Eye (tissue), 1 donor: ENCODE measurements at places on chromosomes 1 and 21.
A peak's percentile ranks its signal among the peaks of the same experiment; 100 is the strongest.

DNA sequence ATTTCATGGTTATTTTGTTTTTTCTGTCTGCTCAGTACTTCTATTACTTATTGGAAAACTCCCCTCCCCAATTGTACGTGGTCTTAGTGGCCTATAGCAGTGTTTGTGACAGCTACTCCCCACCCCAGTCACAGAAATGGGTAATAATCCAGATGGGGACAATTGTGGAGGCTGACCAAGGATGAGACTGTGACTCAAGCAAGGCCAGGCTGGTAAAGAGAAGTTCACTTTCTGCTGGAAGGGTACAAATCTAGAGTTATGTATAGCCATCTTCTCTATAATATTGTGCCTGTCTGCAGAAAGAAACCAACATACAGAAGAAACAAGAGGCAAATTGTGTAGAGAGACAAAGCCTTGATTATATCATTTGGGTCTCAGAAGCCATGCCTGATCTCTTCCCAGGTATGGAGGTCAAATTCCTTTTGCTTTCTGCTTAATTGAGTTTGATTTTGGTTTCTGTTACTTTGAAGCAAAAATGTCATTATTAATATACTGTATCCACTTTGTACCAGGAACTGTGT is 270.4 kb downstream of the HLX start:
- no peak for DNase-seq

GRCh38 chr1:27099587-27100334 is 55.2 kb downstream of the SLC9A1 start:
- DNase-seq = no peak

DNA sequence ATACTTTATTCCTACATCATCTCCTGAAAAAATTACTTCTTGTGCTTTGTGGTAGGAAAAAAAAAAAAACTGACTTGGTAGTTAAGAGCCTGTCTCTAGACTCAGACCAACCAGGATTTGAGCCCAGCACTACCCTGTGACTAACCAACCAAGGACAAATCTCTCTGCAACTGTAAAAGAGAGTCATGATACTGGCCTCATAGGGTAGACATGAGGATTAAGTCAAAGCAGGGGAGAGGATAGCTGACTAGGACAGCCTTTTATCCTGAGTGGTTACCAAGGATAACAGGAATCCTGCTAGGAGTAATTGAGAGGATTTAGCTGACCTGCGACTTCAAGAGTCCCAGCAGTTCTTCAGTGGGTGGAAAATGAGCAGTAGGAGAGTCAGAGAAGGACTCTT is 112.8 kb downstream of the C1orf21 start:
- DNase-seq = no peak

GRCh38 chr1:103497404-103497803 is 28.1 kb upstream of the RNPC3 start:
- DNase-seq = no peak

- DNase-seq = no peak
Observed at GRCh38 chr1:27292106-27292505, 29.9 kb upstream of the TMEM222 start.

- no peak for DNase-seq
Observed at GRCh38 chr1:192973202-192973601, 86.0 kb downstream of the UCHL5 start.

GRCh38 chr1:223114871-223115270 is 28.2 kb downstream of the TLR5 start:
- DNase-seq = no peak

GRCh38 chr1:98188774-98189173 is 267.9 kb upstream of the DPYD start:
- no peak for DNase-seq

GRCh38 chr1:51314974-51315373 is 15.4 kb downstream of the TTC39A start:
- DNase-seq = no peak

GRCh38 chr1:200895801-200896530 is 1.3 kb downstream of the INAVA start:
- DNase-seq = no peak

DNA sequence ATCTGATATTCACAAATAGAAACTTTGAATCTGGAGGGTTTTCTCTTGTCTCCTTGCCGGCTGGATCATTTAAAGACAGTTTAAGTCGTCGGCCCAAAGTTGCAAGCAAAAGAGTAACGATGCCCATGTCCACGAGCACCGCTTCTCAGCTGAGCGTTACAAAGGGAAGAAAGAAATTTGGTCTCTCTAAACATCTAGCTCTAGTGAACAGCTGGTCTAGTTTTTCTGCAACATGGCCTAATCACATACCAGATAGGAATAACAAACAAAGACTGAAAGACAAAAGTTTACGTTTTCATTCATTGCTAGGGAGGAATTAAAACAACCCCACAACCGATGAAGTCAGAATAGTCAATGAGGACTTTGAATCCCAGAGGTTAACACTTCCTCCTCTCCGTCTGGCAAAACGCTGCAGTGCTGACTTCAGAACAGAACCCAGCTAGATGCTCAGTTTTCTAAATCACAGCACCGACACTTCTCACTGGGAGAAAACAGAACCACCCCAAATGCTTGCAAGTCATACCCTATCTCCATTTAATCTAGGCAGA is 69.4 kb downstream of the NTPCR start:
- peak; percentile 54 for DNase-seq

DNA sequence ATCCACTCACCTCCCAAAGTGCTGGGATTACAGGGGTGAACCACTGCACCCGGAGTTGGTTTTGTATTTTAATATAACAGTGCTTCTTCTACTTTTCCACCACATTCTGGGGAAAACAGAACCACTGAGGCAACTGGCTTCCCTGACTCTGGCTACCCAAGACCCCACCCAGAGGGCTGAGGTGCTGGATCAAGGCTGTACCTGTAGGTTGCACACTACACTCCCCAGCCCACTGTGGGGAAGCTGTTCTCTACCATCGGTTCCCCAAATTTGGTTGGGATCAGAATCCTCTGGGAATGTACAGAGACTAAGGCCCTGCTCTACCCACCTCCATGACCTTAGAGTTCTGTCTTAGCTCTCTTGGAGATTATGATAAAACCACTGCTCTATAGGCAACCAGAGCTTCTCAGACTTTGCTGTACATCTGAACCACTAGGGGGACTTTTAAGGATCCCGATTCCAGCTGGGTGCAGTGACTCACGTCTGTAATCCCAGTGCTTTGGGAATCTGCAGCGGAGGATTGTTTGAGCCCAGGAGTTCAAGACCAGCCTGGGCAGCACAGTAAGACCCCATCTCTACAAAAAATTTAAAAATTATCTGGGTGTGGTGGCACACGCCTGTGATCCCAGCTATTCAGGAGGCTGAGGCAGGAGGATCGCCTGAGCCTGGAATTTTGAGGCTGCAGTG is 51.6 kb downstream of the GNG4 start:
- DNase-seq = no peak

- peak; percentile 94 for DNase-seq
Observed at GRCh38 chr1:39098546-39099250, 72.5 kb downstream of the NDUFS5 start.

DNA sequence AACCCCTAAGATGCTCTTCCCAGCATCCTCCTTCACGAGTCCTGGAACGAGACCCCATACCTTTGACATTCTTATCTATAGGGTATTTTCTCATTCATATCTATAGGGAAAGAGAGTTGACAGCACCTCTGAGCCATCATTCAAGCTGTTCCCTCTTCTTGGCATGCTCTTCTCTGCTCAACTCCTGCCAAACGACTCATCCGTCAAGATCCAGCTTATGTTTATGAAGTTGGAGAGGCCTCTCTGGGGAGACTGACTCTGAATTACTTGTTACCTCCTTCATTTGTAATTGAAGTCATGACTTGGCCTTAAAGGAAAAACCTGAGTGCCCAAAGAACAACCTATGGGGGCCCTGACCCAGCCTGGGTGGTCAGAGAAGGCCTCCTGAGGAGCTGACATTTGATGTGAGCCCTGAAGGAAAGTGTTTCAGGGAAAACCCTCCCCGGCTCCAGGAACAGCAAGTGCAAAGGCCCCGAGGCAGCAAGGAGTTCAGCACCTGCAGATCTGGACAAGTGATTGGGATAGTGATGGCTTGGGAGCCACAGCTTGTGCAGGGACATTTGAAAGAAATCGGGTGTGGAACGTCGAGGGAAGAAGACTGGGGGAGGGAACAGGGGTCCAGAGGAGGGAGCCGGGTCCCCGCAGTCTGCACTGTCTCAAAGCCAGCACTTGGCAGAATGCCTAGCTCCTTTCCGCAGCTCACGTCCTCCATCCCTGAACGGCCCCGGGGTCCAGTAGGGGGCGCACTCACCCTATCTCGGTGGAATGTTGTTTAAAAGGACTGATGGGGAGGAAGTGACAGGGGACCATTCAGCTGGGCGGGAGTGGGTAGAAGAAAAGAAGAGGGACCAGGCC is 14.0 kb upstream of the CDA start:
- peak; percentile 75 for DNase-seq

DNA sequence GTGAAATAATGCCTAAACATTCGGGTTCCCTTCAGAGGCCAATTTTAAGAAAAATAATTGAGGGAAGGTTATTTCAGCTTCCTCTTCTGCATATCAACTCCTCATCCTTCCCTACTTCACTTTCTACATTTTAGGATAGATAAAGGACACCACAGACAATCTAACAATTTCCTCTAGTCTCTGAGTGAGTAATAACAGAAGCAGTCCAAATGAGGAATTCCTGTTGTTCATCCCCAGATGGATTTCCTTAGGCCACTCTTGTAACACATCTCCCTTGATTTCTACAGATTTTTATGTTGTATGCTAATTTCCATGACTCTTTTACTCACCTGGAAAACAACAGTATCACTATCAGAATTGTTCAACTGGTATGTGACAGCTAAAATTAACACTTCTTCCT is 87.7 kb upstream of the LYPLAL1 start:
- no peak for DNase-seq

- no peak for DNase-seq
Observed at GRCh38 chr1:187244623-187245022, 415.9 kb downstream of the PLA2G4A start.

GRCh38 chr1:233327651-233328141 is at the start of gene MAP3K21:
TSS of gene MAP3K21 (plus strand) at chr1:233327724. CDS start at chr1:233328029, 305 bp downstream.
- DNase-seq = peak; percentile 63

DNA sequence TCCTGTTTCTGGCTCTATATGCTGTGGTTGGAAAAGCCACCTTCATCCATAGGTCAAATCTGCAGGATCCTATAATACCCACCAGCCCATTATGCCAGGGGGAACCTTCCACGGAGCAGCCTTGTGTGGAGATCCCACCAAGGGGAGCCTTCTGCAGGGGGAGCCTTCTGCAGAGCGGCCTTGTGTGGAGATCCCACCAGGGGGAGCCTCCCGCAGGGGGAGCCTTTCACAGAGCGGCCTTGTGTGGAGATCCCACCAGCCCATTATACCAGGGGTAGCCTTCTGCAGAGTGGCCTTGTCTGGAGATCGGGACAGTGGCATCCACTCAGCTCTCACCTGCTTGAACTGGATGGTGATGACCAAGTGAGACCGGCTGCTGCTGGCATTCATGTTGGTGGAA is 85.3 kb downstream of the SCCPDH start:
- no peak for DNase-seq

DNA sequence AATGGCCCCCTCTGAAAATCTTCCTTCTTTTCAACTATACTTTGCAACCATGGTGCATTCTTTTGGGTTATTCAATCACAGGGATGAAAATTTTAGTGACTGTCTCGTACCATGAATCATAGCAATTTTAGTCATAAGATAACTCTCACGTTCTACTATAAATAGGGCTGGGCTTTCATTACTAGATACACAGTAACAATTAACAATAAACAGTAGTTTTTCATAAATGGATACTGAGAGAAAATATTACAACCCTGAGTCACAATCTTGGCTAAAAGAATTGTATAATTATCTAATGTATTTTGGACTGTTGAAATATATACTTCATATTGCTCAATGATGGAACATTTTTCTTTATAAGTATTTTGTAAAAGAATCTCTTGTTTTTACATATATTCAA is 96.1 kb downstream of the TEX35 start:
- DNase-seq = no peak

- no peak for DNase-seq
Observed at GRCh38 chr1:77859248-77859647, 29.2 kb upstream of the NEXN start.

- DNase-seq = no peak
Observed at GRCh38 chr1:151175863-151176262, at the start of gene TMOD4. TSS of gene TMOD4 (minus strand) at chr1:151175981. CDS start at chr1:151174875, 1,106 bp downstream.

DNA sequence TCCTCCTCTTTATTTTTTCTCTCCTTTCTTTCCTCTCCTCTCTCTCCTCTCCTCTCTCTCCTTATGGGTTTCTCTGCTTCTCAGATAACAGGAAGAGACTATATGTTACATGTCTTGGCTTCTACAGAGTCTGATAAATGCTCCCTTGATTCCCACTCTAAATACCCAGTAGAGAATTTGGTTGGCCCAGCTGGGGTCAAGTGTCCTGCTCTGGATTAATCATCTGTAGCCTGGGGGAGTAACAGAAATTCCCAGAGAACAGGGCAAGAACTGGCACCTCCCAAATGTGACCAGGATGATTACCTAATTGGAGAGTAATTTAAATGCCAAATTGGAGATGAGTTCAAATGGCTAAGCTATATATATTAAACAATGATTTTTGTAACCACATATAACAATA is 146.1 kb upstream of the LMO4 start:
- no peak for DNase-seq

- no peak for DNase-seq
Observed at GRCh38 chr1:160204526-160205241, 500 bp upstream of the PEA15 start.
